ENCODE measurements at places on chromosomes 5 and 9.

- peak; percentile 90 for DNase-seq
Observed at GRCh38 chr9:76677481-76678055, 86.7 kb upstream of the PCA3 start.

DNA sequence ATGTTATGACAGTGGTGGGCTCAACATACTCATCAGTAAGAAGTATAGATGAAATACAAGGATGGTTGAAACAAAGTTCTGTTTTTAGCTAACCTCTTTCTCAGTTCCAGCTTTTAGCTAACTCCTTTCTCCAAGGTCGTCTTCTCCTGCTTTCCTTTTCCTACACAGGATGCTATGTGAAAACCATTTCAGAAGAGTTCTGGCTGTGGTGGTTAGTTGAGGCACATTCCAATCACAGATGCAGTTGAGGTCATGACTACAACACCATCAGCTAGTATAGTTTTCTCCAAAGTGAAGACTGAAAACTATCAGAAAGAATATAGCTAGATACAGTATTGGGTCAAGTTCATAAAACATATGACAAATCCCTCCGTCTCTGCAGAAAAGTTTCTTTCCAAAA lies 477.7 kb upstream of the C9orf72 start:
- DNase-seq: no peak

DNA sequence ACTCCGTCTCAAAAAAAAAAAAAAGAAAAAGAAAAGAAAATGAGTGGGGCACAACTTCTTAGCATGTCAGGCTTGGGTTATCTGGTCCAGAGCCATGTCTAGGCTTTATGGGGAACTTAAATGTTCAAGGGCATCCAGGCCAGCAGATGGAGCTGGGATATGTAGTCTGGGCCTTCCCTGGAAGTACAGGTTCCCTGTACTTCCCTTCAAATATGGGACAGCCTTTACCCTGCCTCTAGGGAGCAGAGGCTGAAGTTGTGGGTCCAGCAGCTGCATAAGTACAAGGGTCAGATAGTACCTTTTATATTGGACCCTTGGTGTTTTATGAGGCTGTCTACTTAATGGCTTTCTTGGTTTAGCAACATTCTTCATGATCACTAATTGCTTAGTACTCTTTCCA lies 42.1 kb downstream of the FAF2 start:
- DNase-seq: no peak

DNA sequence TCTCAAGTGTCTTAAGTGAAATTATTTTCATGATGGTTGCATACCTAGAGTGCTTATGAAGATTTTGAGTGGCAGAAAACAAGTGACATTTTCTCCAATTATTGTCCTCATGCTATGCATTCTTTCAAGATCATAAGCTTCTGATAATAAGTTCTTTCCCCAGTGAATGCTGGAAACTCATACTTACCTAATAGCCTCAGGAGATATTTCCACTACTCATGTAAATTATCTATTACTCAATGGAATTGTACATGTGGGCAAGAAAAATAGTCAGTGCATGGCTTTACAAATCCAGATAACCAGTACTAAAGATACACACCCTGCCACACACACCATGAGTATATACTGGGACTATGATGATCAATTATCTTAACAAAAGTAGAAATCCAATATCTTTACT lies 1219.4 kb upstream of the C9orf72 start:
- no peak for DNase-seq

DNA sequence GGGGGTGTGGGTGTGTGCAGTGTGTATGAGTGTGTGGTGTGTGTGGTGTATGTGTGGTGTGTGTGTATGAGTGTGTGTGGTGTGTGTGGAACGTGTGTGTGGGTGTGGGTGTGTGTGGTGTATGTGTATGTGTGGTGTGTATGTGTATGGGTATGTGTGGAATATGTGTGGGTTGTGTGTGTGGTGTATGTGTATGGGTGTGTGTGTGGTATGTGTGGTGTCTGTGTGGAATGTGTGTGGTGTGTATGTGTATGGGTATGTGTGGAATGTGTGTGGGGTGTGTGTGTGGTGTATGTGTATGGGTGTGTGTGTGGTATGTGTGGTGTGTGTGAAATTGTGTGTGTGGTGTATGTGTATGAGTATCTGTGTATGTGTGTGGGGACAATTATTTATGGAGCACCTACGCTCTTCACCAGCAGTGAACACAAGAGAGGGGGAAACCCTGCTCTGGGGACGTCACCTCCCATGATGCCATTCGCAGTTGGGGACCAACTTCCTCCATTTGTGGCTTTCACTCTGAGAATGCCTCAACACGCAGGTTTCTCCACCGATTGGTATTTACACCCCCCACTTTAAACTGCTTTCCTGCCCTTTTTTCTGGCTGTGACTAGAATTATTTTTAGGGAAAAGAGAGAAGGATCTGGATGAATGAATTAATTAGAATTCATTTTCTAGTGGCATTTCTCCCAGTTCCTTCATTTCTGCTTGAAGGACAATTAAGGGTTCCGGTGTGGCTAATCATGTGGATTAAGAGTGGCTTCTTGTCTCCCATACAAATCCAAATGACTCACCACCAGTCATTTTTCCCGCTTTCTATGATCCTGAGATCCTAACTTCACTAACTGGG lies 238.1 kb downstream of the ROR2 start:
- DNase-seq: no peak

- no peak for DNase-seq
Observed at GRCh38 chr9:91782708-91783214, 167.3 kb downstream of the ROR2 start.

GRCh38 chr9:113599646-113600022 lies 136.1 kb downstream of the RGS3 start:
- peak; percentile 85 for DNase-seq

- DNase-seq: no peak
Observed at GRCh38 chr5:170338933-170339779, 41.6 kb upstream of the LCP2 start.

GRCh38 chr5:87113861-87114260 lies 153.8 kb upstream of the RASA1 start:
- no peak for DNase-seq

DNA sequence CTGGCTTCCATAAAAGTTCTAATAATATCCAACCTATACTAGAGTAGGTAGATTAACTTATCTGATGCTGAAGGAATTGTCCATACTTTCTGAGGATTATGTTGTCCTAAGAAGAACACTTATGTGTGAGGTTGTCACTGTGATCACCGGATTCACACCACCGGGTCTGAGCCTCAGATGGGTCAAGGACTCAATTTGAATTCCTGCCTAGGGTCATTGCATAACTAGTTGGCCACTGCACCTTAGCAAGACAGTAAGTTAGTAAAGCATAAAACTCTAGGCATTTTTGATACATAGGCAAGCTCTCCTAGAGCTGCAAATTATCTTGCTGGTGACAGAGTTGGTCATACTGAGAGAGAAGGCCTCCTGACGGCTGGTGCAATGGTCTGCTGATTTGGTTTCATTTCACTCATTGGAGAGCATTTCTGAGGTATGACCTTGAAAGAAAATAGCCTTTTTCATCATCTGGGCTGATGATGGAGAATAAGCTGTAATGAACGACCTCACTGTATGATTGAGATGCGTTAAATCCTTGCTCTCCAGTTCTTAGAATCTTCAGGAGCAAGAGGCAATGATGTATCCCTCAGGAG lies 72.0 kb upstream of the CKMT2 start:
- no peak for DNase-seq

- DNase-seq: no peak
Observed at GRCh38 chr5:9062873-9063272, 483.0 kb downstream of the SEMA5A start.

DNA sequence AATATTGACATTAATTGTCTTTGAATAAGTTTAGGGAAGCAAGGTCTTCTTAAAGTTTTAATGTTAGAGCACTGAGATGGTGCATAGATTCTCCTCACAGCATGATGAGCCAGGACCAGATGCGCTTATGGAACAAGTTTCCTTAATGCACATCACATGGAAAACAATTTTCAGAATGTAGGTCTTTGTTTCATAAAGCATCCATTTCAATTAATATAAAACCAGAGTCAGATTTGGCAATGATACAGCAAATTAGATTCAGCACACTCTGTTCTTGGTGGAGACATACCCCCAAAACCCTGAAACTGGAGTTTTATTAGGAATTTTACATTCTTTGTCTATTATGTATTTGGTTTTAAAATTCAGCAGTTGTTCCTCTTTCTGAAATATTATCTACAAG lies 402.1 kb upstream of the SEMA6A start:
- no peak for DNase-seq

DNA sequence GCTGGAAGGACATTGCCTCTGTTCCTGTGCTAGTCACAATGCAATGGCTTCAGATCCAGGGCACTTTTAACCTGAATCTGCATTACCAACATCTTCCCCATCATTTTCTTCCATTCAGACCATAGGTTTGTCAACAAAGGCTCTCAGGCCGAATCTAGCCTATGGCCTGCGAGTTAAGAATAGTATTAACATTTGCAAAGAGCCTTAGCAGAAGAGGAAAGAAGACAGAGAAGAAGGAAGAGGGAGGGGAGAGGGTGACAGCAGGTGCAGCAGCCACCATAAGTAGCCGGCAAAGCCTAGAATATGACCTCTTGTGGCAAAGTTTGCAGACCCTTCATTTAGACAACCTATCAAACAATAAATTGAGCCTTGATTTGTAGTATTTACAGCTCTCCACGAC lies 32.6 kb downstream of the BARX1 start:
- no peak for DNase-seq

- no peak for DNase-seq
Observed at GRCh38 chr5:176183321-176184074, 54.7 kb upstream of the SIMC1 start.

GRCh38 chr9:129166623-129167557 lies 11.2 kb downstream of the IER5L start:
- no peak for DNase-seq

DNA sequence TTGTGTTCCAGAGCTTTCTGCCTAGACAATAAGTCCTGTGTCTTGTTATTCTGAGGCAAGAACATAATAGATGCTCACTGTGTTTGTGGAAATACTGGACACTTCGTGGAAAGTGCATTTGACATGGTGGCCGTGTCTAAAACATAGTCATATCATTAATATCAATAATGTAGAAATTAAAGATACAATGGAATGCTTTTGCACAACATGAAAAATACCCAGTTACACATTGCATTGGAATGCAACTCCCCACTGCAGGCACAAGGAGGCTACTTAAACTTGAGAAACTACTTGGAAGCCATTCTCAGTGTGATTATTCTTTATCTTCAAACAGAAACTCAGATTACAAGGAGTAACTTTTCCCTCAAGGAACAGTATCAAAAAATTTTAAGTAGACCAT lies 145.3 kb upstream of the ZNF462 start:
- DNase-seq: no peak

DNA sequence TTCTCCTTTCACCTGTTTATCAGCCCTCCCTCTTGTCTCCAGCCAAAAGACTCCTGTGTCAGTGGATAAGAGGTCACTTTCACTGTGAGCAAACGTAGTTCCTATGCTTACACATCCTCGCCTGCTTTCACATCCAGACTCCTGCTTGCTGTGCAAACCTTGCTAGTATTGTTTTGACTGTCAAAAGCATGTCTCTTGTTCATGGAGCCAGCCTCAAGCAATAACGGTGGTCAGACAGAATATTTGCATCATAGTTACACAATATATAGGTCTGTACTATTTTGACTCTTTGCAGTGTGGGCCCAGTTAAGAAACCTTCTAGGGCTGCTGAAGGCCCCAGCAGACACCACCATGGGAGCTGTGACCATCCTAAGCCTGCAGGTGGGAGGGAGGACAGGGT lies 420.0 kb downstream of the SEMA5A start:
- DNase-seq: no peak

DNA sequence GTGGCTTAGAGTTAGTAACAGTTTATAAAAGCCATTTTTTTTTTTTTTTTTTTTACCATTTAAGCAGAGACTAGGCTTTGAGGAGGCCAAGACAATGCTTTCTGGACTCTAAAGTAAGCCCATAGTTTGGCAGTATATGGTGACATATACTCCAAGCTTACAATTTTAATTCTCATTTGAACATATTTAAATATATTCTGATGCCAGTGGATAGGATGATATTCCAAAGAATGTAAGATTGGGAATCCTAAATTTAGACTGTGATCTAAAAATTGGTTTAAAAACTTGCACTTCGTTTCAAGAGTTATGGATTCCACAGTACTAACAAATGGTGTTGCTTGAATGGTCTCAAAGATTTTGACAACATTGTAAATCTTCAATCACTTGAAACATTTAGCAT lies 112.1 kb downstream of the CWC27 start:
- no peak for DNase-seq

GRCh38 chr5:10762776-10763500 lies 1.9 kb upstream of the DAP start:
- DNase-seq: no peak

DNA sequence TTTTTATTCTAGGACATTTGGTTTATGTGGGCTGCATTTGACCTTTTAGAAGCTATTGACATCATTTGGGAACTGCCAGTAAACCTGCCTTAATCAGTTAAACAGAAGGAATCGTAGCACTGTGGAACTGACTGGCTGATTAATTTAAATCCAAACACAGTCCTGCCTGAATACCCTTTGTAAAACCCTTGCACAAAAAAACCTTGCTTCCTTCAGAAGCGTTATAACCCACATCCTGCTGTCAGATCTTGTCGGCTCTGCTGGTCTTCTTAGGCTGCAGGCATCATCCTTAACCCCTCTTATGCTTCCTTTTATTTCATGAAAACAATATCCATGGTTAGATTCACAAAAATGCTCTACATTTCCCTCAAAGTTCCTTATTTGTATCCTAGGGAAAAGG lies 46.3 kb downstream of the PAM start:
- DNase-seq: no peak

GRCh38 chr5:134545070-134545868 lies 19.8 kb downstream of the JADE2 start:
- DNase-seq: no peak

DNA sequence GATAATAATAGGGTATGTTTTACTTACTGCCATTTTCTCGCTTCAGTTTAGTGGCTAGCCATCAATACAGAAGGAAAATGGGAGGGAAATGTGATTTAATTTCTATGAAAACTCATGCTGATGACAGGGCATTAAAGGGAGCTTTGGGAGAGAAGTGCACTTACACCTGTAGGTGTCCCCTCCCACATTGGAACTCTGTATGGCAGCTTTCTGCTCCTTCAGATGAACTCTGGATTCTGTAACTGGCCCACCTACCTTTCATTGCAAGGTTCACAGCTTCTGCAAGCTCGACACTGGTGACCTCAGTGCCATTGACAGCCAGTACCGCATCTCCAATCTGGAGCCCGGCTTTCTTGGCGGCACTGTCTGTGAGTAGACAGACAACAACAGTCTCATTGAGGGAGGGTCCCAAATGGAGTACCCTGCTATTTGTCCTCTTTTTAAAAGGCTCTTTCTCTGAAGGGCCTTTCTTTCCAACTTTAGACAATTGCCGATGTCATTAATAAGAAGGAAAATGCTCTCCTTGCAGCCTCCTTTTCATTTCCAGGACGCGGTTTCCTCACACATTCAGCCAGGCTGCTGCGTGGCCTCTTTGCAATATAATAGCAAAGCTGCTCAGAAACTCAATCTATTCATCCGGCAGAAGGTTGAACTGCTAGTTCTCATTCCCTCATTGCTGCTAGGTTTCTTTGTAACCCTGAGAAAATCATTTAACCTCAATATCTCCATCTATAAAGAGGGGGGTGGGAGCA lies 63.6 kb downstream of the NUDT12 start:
- no peak for DNase-seq

Data from pulmonary artery endothelial cell (primary cell).